BE2C (cell line): ENCODE measurements at places on chromosomes 1 and 21.

DNA sequence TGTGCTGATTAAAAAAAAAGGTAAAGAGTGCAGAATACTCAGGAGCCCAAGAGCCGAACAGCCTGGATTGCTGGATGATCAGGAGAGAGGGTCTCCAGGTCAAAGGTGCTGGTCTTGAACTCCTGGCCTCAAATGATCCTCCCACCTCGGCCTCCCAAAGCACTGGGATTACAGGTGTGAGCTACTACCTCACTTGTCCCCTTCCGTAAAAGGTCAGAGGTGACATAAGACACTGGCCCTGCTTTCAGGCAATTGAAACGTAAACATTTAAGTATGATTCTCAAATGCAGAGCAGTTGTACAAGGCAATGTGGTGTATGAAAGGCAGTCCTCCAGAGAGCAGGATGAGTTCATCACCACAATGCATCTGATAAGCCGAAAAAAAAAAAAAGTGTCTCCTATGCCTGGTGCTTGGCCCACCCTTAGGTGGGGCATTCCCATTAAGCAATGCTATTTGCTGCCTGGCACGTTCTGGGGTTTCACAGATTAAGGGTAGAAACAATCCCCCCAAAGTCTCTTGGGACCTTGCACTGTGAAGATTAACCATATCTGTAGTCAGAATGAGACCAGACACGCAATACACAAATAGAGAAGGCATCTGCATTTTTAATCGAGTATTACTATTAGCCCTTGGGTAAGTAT, 47.7 kb downstream of the PARP1 start:
- no peak for DNase-seq

- DNase-seq, result no peak
These were observed 356.2 kb downstream of the AJAP1 start for GRCh38 chr1:5010656-5011055.

- DNase-seq, result peak; percentile 71
These were observed 58.1 kb downstream of the PRKCZ start for GRCh38 chr1:2108213-2108876.

- DNase-seq, result no peak
These were observed 286.2 kb downstream of the SPATA17 start for GRCh38 chr1:217917281-217917887.

- no peak for DNase-seq
These were observed 6.1 kb downstream of the LDLRAP1 start for GRCh38 chr1:25549273-25550154.

- DNase-seq, result no peak
These were observed 146.4 kb downstream of the KIF26B start for GRCh38 chr1:245301162-245301580.

DNA sequence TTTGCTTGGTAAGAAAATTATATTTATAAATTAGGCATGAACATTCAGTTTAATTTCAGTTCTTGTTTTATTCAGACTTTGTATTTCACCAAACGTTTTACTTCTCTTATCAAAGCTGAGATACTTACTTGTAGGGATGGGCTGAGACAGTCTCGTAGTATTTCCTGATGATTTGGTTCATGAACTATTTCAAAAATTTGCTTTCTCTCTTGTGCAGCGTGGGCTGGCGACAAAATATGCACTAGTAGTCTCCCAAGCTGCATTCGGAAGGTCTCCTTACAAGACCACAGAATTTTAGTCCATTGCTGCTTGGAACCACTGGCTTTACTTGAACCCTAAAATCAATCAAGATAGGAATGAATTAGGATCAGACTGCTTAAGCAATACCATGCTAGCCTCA, 91.7 kb upstream of the GNG4 start:
- DNase-seq, result no peak

- DNase-seq, result no peak
These were observed 9.6 kb downstream of the UQCRHL start for GRCh38 chr1:15797614-15798390.

- no peak for DNase-seq
These were observed 41.4 kb downstream of the MAB21L3 start for GRCh38 chr1:116152577-116152943.

- no peak for DNase-seq
These were observed 192.2 kb upstream of the C8B start for GRCh38 chr1:57157818-57158603.

DNA sequence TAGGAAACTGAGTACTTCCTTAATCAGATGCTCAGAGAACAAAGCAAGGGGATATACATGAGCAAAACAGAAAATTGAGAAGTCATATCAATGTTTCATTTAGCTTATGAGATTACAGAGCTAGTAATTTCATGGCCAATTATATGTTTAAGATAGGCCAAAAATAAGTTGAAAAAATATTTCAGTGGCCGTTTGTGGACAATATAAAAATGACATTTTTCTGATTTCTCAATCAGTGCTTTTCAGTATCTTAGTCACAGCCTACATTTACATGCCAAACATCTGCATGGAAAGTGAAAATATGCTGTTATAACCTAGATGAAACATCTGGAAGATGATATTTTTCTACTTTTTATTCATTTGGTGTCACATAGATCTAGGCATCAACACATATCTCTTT, 192.5 kb downstream of the HLX start:
- DNase-seq, result no peak

GRCh38 chr1:221897321-221897721, 155.4 kb upstream of the DUSP10 start:
- DNase-seq, result peak; percentile 41

GRCh38 chr1:5634893-5635292, 357.3 kb downstream of the NPHP4 start:
- DNase-seq, result no peak

DNA sequence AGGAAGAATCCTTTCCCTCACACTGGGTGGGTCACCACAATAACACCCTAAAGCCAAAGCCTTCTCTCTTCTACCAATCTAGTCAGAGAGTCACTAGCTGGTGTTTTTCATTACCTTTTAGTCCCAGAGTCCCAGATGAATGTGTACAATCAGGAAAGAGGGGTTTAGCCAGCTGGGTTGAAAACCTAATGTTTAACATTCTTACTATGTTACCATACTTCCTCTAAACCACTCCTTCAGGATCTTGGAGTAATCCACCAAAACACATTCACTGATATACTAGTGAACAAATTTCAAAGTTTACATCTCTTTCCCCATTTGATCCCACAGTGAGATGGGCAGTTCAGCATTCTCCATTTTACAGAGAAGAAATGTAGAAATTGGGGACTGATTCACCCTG, 9.7 kb downstream of the LPAR3 start:
- no peak for DNase-seq

DNA sequence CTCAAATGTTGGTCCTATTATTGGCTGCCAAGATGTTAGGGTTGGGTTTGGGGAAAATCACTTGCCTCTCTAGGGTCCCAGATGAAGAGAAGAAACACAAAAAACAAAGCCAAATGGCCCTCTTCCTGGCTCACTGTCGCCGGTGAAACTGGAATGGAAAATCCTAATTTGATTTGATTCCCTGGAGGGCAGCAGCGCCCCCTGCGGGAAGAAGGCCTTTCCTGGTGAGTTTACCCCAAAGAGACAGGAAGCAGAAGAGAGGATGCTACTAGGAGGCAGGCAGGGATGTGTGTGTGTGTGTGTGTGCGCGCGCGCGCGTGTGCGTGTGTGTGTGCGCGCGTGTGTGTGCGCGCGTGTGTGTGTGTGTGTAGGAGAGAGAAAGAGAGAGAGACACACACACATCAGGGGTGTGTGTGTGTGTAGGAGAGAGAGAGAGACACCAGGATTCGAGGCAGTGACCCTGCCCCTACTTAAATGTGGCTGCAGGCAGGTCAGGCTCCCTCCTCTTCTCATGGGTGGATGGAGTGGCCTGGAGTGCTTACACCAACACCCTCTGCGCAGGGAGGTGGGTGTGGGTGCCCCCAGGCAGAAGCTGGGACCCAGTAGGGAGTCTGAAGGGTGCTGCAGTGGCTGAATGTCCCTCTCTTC, 3.1 kb upstream of the SELENON start:
- peak; percentile 80 for DNase-seq

DNA sequence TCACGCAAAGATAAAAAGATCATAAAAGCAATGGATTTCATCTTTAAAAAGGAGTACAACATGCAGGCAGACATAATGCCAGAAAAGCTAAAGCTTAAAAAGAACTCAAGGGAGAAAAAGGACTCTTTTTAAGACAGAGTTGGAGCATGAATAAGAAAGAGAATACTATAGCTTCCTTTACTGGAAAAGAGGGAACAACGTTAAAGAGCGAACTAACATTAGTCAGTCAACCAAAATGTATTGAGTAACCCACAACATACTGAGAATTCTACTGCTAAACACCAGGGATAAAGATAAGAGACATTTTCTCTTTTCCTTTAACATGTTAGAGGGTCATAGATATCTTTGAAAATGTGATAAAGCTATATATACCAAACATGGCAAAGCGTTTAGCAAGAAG, 182.0 kb downstream of the DUSP10 start:
- DNase-seq, result no peak

GRCh38 chr1:59714966-59715365, 99.8 kb upstream of the HOOK1 start:
- no peak for DNase-seq

- DNase-seq, result no peak
These were observed 88.6 kb upstream of the PKN2 start for GRCh38 chr1:88595355-88596002.

GRCh38 chr1:165073185-165074007, 283.1 kb downstream of the LMX1A start:
- peak; percentile 17 for DNase-seq

GRCh38 chr1:44628962-44629756, 45.1 kb downstream of the TMEM53 start:
- DNase-seq, result no peak
